A375 (cell line): ENCODE measurements at places on chromosomes 7 and 10. TPM values are rescaled to one million over a fixed set of nuclear protein-coding genes. Genes with fewer than 3 reads are reported as not detected.

Gene MDFIC
- total RNA-seq: 29.2 and 37.0 TPM in 2 replicates

Gene MRPL32
- 93.9 and 95.0 TPM in 2 replicates for total RNA-seq

Gene CALCR
- total RNA-seq: not detected in 2 replicates

Gene IFIT1B
- total RNA-seq: not detected in 2 replicates

Gene CALML3
- not detected in 2 replicates for total RNA-seq

Gene HSPA14
- 18.5 and 22.3 TPM in 2 replicates for total RNA-seq

Gene SKIDA1
- 0.64 and 0.83 TPM in 2 replicates for total RNA-seq

Gene ELN
- 0.04 TPM in 1 of 2 replicates, not detected in the other for total RNA-seq

Gene WNT2
- total RNA-seq: not detected in 2 replicates

Gene ZPBP
- not detected in 2 replicates for total RNA-seq
